ENCODE measurements at places on chromosomes 2 and 18.

GRCh38 chr2:218819093-218819492, 12.5 kb downstream of the PRKAG3 start:
- DNase-seq, result no peak

DNA sequence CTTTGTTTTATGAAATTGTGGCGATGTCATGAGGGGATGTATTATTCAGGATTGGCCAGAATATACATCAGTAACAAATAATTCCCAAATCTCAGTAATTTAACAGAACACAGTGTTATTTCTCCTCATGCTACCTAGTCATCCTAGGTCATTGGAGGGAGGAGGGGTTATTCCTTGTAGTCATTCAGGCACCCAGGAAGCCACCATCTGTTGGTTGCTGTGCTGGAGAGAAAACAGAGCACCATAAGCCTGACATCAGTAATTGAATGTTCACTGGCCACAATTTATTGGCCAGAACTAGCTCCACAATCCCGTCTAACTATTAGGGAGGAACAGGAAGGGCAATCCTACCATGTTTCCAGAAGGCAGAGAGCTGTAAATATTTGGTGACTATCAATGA, 303.5 kb upstream of the CELF4 start:
- no peak for DNase-seq

- no peak for DNase-seq
Measured at GRCh38 chr2:217186152-217186551, 326.3 kb upstream of the TNP1 start.

GRCh38 chr2:215883799-215884198, 129.6 kb downstream of the MREG start:
- DNase-seq, result no peak

DNA sequence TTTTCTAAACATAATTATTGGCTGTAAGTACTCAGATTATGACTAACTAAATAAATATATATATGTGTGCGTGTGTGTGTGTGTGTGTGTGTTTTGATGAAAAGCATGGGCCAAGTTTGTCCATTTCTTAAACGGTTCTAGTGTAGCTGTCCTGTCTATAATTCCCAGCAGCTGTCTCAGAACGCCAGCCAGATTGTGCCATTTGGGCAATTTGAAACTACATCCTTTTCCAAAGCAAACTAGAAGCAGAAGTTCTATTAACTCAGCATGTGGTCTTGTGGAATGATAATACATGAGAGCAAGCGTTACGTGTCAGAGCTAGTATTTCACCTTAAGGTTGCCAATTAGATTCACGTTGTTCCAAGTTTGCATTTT, 1.7 kb downstream of the ARHGAP28 start:
- DNase-seq, result no peak

- DNase-seq, result no peak
Measured at GRCh38 chr2:176128172-176128981, 1.1 kb upstream of the HOXD8 start.

DNA sequence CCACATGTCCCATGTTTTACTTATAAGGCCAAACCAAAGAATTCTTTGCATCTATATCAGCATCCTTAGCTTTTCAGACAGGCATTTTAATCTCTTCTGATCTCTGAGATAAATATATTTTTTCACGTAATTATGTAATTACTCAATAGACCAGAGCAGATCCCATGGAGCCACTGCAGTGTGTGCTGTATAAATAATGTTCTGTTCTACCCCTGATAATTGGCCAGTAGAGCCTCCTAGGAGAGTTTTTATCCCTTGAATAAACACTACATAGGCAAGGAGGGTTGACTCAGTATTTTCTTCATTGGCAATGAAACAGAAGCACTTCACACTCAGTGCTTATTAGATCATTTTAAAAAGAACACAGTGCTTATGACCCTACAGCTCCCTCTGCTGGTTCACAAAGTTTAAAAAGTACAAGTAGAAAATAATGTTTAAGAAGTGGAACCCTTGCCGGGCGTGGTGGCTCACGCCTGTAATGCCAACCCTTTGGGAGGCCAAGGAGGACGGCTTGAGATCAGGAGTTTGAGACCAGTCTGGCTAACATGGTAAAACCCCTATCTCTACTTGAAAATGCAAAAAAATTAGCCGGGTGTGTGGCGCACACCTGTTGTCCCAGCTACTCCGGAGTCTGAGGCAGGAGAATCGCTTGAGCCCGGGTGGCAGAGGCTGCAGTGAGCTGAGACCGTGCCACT, 91.9 kb downstream of the PPP1R1C start:
- no peak for DNase-seq

- no peak for DNase-seq
Measured at GRCh38 chr2:232231554-232231953, 147.0 kb upstream of the ALPP start.

DNA sequence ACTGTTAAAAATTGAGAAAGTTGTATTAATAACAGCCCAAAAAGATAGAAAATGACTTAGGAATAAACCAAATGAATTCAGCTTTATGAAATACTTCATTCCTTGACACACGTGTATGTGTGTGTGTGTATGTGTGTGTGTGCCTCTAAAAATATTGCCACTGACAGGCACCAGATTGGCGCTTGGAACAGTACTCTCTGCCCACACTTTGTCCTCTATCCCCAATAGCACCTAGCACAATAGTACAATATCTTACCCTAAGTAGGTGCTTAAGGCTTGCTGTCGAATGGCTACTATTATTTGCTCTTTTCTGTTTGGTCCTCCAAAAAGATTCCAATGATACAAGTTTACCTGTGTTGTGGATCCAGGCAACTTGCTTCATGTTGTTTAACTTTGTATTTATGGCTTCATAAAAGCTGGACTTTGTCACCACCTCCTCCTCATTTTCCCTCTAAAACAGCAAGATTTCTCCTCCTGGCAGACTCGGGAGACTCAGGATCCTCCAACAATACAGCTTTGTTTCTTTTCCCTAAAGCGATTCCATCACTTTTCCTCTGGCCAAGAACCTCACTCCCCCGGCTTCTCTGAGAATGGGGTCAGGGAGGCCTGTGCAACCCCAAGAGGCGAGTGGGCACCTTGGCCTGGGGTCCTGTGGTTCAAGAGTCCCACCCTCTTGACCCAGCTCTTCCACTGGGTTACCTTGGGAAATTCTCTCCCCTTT, 43.3 kb upstream of the LCLAT1 start:
- DNase-seq, result no peak

DNA sequence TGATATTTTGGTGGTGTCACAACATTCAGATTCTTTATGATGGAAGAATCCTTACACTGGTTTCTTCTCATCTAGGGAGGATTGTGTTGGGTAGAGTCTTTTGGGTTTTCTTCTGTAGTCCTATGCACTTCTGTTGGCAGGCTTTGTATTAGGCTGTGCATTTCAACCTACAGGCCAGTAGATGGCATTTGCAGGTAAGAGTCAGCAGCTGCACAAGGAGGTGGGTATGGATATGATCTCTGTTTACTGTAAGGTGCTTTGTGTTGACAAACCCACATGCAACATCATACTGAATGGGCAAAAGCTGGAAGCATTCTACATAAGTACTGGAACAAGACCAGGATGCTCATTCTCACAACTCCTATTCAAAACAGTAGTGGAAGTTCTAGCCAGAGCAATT, 656.8 kb downstream of the METTL4 start:
- no peak for DNase-seq

- no peak for DNase-seq
Measured at GRCh38 chr2:138654146-138654545, 126.0 kb downstream of the NXPH2 start.

DNA sequence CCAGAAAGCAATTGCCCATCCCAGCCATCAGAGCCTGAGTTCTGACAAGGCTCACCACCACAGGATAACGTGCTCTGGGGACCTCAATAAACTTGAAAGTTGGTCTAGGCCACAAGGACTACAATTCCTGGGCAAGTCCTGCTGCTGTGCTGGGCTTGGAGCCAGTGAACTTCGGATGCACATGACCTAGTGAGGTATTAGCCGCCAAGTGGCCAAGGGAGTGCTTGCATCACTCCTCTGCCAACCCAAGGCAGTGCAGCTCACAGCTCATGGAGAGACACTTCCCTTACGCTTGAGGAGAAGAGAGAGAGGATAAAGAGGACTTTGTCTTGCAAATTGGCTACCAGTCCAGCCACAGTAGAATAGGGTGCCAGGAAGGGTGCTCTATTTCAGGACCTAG, 219.6 kb downstream of the MBD2 start:
- no peak for DNase-seq

GRCh38 chr18:73735836-73736235, 411.8 kb downstream of the FBXO15 start:
- DNase-seq, result no peak

- no peak for DNase-seq
Measured at GRCh38 chr2:9812945-9813311, 30.3 kb upstream of the TAF1B start.

DNA sequence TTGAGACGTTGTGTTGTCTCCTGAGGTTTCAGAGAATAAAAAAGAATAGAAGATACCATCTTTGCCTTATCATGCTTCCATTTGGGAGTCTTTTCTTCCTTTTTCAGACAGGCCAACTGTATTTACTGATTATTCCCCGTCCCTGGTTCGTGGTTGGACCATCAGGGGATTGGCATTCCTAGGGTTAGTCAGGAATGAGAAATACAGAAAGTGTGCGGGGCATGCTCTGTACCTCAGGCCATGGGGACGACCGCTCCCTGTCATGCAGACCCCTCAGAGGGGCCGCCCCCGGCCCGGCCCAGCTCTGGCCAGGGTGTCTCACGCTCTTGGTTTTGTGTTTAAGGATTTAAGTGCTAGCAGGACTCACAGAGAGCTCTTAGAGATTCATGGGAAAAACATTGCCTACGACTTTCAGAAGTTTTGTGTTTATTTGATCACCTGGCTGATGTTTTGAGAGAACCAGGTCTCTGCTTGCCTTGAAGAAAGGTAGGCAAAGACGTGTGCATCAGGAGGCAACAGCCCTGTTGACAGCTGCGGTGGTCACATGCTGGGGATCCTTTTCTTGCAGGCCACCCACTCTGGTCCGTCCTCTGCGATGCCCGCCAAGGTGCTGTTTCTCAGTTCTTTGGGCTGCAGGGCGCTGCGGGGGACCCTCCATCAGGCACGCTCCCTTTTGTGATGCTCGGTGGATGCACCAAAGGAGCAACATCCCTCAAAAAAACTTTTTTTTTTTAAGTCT, 317.8 kb downstream of the AGAP1 start:
- no peak for DNase-seq

GRCh38 chr18:60978338-60978737, 354.9 kb upstream of the CDH20 start:
- DNase-seq, result no peak

- no peak for DNase-seq
Measured at GRCh38 chr2:191312662-191313061, 67.5 kb downstream of the MYO1B start.

DNA sequence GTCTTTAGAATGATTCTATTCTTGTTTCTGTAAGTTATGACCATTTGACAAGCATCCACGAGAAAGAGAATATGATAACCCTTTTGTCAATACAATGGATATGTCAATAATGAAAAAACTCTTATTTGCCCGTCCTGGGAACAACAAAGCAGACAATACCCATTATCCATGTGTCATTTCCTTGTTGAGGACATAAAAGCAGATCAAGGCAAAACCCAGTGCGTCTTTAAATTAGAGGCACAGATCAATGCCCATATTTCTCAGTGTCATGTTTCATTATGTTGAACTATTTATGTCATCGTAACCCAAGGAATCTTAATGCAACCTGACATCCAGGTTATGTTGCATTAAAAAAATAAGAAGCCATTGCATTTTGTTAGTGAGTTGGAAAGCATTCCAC, 365.0 kb upstream of the CELF4 start:
- no peak for DNase-seq

DNA sequence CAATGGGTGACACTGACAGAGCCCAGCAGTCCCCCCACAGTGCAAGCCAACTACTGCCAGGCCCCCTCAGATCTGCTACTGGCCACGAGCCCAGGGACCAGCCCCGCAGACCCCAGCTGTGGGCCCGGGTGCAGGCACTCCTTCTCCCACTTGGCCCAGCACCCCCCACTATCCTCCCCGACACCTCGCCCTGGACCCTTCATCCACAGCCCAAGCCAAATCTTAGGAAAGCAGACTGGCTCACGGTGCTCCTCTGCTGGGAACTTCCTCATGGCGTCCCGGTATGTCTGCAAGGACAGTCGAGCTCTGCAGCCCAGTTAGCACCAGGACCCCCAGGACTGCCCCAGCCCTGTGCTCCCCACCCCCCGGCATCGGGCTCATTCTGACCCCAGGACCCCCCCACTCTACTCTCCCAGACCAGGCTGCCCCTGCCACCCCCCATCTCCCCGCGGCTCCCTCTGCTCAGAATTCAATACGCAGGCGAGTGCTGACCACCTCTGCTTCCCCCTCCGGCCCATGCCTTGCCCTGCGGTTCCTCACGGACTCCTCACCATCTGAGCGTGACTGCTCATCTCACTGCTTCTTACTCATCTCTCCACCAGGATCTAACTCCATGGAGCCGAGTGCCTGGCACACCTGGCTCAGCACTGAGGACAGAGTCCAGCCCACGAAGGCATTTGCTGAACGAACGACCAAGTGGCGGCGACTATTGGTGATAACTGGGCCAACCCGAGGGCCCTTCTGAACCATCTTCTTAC, 85.7 kb downstream of the PXDN start:
- no peak for DNase-seq

- no peak for DNase-seq
Measured at GRCh38 chr2:68915393-68915792, 37.3 kb downstream of the GKN2 start.

- DNase-seq, result no peak
Measured at GRCh38 chr18:54169431-54170403, 54.8 kb downstream of the MBD2 start.

GRCh38 chr2:20172273-20173055, 52.5 kb downstream of the SDC1 start:
- DNase-seq, result no peak

DNA sequence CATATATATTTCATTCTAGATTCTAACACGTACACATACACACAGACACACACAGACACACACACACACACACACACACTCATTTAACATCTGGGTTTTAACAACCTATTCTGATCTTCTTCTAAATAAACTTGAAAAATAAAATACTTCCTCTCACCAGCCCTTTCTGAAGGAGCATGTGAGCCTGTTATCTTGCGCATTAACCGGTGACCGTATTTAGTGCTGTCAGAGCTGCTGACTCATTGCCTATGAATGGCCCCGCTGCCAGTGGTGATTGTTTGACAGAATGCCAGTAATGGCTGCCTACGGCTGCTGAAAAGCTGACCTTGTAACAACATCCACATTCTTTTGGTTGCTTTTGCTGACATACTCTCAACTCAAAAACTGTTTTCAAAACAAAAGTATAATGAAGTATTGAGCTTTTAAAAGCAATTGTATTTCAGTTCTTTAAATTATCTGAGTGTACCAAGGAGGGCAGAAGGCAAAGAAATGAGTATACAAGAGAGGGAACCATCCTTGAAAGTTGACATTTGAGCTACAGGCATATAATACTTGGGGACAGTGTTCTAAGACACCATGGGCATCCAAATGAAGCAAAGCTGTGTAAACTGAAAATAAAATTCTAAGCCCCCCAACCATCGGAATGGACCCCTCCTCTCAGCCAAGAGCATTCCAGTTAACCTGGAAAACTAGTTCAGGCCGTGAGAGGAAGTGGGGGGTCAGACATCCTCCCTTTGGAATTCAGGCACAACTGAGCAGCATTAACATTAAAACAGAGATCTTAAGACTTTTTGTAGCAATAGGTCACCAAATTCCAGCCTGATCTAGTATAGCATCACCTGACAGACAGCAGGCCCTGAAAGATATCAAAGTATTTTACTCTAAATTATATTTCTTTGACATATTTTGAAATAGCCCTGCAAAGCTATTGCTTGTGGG, 50.2 kb upstream of the DTNA start:
- DNase-seq, result no peak

GRCh38 chr2:48107326-48107925, 201.1 kb upstream of the FBXO11 start:
- no peak for DNase-seq
